ENCODE measurements at places on chromosomes 3 and 15.

DNA sequence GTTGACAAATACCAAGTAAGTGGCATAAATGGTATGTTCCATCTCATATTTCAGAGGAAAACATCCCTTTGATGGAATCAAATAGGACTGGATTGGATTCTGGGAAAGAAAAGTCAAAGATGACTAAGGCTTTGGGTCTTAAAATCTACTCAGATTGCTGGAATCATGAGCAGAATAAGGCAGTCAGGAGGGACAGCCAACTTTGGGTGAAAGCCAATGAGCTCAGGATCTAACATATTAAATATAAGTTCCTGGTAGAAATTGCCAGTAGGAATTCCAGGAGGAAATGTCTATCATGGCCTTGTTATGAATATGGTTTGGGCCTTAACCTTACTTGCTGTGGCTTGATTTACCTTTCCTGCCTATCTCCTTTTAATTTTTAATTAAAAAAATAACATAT lies 55.3 kb downstream of the ISL2 start:
- no peak for DNase-seq

DNA sequence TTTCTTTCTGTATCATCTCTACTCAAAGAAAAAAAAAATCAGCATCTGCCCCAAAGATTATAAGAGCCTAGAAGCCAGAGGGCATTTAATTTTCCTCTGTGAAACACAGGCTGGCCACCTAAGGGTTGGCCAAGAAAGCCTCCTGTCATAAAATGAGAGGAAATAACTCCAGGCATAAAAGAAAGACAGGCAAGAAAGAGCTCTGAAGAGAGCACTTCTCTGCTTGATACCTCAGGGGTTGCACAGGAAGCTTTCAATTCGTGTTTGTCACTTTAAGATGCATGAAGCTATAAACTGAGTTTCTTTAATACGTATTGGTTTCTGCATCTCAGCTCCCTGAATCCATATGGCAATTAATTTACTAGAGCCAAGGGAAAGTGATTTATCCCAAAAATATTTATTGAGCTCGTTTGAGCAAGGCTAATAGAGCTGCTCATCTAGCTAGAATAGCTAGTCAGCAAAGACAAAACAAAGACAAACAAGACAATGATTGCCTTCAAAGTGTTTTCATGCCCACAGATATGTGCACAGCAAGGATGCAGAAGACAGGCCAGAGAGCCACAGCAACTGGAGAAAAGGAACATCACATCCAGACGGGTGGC lies 35.5 kb downstream of the ATP8B4 start:
- DNase-seq = no peak

- no peak for DNase-seq
These were observed 111.5 kb upstream of the MEF2A start for GRCh38 chr15:99454107-99454809.

DNA sequence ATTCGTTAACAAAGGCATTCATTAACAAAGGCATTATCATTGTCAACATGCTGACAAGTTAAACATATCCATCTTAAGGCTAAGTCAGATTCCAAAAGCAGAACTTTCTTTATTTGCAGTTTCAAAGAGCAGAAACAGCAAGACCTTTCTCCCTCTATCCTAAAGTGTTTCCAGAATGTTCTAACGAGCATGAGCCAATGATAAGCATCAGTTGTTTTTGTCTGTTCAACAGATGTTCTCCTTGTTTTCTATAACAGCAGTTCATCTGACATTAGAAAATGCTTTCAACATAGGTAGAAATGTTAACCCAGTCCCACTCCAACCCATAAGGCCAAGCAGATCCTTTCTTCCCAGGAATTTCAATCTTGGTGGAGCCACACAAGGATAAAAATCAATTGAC lies 77.6 kb upstream of the POMGNT2 start:
- DNase-seq = no peak

DNA sequence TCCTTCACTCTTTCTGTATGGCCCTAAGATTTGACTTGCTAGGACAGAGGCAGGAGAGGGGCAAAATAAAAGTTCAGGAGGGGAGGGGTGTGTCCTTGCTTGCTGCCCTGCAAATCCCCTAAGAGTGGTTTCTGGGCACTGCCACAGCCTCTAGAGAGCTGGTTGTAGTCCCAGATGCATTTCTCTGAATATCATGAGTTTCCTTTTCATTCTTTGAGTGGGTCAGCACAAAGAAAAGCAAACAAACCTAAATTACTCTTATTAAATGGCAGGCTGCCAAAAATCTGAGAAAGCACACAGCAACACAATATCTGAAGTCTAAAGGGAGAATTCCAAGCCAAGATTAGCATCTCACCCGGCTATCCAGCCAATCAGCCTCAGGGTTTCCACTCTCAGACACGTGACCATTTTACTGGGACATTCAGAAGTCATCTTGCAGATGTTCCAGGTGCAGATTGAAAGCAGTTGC lies 919.3 kb downstream of the TUSC7 start:
- DNase-seq = no peak

All from CD8-positive, alpha-beta memory T cell (primary cell).